ENCODE measurements at places on chromosomes 11 and 22.

- DNase-seq = no peak
These were observed 49.0 kb downstream of the PRR5L start for GRCh38 chr11:36345084-36345511.

- DNase-seq = no peak
These were observed 5.3 kb downstream of the CCDC157 start for GRCh38 chr22:30361916-30362650.

GRCh38 chr11:85595285-85595884 is 31.8 kb downstream of the DLG2 start:
- DNase-seq = peak; percentile 55

GRCh38 chr22:50313600-50313999 is 6.2 kb upstream of the PLXNB2 start:
- no peak for DNase-seq

DNA sequence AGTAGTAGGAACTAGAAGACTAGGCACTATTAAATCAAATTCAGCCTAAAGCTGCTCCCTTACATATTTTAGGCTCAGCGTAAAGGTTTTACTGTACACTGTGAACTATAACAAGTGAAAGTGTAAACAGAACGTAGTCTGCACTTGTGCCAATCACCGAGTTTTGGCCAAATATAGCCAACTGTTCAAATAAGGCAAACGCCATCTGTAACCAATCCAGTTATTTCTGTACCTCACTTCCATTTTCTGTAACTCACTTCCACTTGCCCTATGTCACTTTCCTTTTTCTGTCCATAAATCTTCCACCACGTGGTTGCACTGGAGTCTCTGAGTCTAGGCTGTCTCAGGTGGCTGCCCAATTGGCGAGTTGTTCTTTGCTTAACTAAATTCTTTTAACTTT is 2132.2 kb downstream of the LRRC4C start:
- no peak for DNase-seq

DNA sequence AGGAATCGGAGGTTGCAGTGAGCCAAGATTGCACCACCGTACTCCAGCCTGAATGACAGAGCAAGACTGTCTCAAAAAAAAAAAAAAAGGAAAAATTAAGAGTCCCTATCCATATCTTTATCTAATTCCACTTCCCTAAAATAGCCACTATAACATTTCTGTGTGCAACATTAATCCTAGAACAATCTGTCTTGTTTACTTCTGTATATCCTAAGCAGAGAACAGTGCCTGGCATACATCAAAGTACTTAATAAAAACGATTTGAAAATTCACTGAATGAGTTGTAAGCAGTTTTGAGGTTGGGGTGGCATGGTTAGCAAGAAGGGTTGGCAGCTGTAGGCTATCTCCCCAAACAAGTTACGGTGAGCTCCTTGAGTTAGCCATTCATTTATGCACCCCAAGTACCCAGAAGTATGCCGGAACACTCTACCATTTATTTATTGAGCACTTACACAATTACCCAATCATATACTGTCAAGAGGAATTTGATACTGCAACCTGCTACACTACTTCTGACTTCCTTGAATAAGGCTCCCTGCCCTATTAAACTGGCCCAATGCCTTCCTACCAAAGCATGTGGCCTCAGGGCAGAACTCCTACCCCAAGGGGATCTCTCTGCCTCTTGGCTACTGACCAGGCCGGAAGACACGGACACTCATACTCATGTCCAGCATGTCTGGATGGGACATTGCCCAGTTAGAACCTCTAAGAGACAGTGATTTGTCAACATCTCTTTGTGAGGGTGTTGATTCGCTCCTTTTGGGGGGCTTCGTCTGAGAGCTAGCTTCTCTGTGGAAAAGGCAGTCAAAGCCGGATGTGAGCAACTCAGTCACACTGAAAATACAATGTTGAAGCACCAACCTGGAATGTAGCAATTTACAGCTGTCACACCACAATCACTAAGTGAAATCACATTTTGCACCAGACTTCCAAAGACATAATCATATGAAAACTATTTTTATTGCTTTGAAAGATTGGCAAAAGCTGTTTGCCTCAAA is 16.3 kb upstream of the TMEM41B start:
- no peak for DNase-seq

GRCh38 chr22:50734986-50735738 is 2.8 kb upstream of the ACR start:
- no peak for DNase-seq

- DNase-seq = no peak
These were observed 12.4 kb downstream of the EMID1 start for GRCh38 chr22:29217827-29218757.

DNA sequence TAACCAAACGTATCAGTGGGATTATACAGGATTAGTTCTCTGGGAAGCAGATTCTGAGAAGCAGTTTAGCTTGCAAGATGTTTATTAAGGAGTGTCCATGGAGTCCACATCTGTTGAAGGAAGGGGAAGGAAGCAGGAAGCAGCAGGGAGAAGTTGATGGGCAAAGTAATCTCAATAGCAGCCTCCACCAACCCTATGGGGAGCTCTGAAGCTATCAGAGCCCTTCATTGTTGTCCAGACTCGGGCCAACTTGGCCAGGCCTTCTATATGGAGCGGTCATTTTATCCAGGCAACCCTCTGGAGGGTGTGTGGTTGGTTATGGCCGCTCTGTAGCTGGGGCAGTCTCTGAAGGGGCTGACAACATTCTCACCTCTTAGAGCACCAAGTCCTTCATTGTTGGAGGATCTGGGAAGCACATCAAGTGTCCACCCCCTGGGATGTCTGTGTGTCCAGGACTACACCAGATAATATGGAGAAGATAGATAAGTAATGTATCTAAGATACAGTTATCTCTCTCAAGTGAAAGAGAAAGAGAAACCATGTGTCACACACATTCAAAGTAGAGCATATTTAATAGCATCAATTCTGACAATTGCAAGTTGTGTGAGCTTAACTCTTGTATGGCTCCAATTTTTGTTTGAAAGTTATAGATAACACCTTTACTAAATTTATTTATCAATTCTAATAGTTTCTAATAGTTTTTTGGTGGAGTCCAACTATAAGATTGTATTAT is 101.7 kb upstream of the TRIM77 start:
- no peak for DNase-seq

GRCh38 chr11:114846416-114846791 is 168.1 kb downstream of the NXPE2 start:
- no peak for DNase-seq

- DNase-seq = no peak
These were observed 22.7 kb upstream of the RRM1 start for GRCh38 chr11:4071914-4072313.

GRCh38 chr22:25935266-25936058 is 193.5 kb downstream of the MYO18B start:
- no peak for DNase-seq

DNA sequence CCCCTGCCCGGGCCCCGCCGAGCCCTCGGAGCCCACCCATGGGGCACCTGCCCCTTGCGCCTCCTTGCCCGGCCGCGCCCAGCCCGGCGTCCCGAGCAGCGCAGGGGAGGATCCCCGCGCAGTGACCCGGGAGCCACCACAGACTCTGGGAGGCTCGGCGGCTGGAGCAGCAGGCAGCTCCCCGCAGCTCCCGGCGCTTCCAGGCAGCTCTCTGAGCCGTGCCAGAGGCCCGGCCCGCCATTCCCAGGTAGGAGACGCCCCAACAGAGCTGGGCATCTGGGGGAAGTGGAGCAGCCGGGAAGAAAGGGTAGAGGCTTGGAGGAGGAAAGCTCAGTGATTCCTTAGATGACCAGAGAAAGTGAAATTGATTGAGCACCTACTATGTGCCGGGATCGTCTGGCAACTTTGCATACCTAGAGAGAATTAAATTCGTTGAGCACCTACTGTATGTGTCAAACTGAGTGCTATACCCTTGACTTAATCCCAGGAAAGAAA is 670 bp downstream of the RASD2 start:
- no peak for DNase-seq

GRCh38 chr22:45319324-45319685 is 9.6 kb downstream of the FAM118A start:
- no peak for DNase-seq
